Activated T-helper 1 cell treated with Interleukin-2 at 50 U/mL for 16 hours (primary cell): ENCODE measurements at places on chromosomes 13 and 19.

- peak; percentile 49 for DNase-seq
Observed at GRCh38 chr19:48152551-48152950, 17.6 kb downstream of the LIG1 start.

DNA sequence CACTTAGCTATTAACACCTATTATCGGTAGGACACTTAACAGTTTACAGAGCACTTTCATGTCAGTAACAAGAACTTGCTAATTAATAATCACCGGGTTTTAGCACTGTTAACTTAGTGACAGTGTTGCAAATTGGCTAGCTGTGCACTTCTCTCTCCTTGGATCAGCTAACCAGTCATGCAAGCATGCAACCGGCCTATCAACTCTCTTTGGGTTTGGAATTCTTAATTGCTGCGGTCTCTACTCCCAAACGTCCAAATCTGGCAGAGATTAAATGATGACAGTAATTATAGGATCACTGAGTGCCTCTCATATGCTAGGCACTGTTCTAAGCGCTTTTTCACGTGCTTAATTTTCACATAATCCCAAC is 1.2 kb downstream of the EPS15L1 start:
- no peak for DNase-seq

DNA sequence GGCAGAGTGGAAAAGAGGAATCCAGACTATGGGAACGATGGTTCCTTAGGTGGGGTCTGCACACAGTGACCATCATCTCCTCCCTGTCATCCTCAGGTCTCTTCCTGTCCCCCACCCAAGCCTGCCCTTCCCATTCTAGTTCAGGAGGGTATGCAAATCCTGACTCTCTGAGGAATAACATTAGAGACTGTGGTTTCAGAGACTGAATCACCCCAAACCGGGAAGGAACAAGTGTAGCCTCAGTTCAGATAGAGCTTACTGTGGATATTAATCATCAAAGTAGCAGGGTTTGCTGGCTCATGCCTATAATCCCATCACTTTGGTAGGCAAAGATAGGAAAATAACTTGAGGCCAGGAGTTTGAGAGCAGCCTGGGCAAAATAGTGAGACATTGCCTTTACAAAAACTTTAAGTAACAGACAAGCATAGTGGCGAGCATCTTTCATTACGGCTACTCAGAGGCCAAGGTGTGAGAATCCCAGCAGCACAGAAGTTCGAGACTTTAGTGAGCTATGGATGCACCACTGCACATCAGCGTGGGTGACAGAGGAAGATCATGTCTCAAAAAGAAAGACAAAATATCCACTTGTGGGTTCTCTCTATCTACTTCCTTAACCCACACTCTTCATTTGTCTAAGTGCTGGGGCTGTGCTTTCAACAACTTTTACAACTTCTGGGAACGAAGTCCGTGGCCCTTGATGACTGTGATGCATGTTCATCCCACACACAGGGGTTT is 19.3 kb upstream of the LGALS13 start:
- DNase-seq, result no peak

GRCh38 chr19:40223135-40223822 is 3.2 kb downstream of the CCNP start:
- DNase-seq, result peak; percentile 4

DNA sequence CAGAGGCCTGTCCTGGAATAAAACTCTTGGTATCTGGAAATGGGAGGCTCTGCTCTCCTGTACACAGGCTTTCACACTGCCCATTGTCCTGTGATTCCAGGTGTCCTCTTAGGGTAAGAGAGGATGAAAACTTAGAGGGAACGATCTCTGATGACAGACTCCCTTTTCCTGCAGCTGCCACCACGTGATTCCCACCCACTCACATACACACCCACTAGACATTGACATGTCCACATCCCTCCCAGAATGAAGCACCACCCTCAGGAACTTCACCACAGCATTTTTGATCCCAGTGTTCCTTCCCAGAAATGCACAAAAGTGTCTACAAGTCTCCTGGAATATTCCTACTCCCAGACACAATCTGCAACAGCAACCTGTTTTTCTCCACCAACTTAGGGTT is 8.2 kb downstream of the ZNF429 start:
- no peak for DNase-seq
